Hindlimb muscle (tissue), 1 donor: ENCODE measurements at places on chromosomes 7 and 10.
A peak's percentile ranks its signal among the peaks of the same experiment; 100 is the strongest.

- no peak for DNase-seq
These were observed 75.8 kb downstream of the GNAI1 start for GRCh38 chr7:80210400-80210799.

- peak; percentile 33 for DNase-seq
These were observed 515 bp downstream of the RALA start for GRCh38 chr7:39623732-39624441.

- DNase-seq: no peak
These were observed 58.3 kb downstream of the VIPR2 start for GRCh38 chr7:159086301-159086925.

DNA sequence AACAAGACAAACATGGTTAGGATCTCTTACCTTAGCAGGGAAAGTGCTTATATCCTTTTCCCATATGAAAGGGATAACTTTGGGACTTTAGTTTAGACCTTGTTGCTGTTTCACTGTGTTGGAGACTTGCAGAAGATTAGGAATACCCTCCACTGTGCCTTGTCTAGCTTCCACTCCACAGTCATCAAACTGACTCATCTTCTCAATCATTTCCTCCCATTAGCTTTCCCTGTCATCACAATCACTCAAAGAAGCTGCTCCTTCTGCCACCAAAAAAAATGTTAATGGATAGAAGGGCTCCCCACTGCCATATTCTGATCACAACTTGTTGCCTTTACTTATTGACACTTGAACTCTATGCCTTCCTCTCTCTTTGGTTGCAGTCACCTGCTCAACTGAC, 16.8 kb downstream of the GNG11 start:
- DNase-seq: no peak

DNA sequence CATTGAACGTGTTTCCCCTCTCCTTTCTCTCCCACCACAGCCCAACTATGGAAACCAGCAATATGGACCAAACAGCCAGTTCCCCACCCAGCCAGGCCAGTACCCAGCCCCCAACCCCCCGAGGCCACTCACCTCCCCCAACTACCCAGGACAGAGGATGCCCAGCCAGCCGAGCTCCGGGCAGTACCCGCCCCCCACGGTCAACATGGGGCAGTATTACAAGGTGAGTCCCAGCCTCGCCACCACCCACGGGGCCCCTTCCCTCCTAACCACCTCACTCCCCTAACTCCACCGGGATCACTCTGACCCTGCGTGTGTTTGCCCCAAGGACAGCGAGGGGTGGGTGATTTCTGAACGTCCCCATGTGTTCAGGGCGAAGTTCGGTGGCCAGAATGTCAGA, 50.8 kb upstream of the PPIF start:
- no peak for DNase-seq

DNA sequence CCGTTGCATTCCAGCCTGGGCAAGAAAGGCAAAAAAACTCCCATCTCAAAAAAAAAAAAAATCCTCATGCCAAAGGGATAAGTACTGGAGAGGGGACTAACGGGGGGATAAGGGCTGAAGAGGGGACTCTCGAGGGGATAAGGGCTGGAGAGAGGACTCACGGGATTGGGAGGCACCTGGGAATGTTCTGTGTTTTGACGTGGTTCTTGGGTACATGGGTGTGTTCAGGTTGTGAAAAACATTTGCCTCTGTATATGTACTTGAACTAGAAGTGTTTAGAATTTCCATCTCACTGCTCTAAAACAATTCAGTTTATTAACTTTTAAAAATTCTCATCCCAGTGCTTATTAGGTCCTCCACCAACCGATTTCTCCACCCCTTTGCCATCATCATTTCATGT, 4.5 kb downstream of the FKBP6 start:
- no peak for DNase-seq

DNA sequence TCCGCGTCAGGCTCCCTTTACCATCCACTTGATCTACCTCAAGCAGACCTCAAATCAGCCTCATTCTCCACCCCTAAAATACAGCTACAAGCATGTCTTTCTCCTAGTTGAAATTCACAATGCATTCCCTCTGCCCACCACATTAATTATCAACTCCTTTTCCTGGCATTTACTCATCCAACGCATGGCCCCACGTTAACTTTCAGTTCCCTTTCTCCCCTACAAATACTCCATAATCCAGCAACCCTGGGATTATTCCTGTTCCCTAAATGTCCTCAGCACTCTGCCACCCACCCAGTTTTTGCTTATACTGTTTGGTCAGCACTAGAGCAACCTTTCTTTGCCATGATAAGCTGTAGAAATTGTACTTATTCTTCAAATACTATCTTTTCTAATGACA, 5.7 kb upstream of the VIM start:
- DNase-seq: no peak

DNA sequence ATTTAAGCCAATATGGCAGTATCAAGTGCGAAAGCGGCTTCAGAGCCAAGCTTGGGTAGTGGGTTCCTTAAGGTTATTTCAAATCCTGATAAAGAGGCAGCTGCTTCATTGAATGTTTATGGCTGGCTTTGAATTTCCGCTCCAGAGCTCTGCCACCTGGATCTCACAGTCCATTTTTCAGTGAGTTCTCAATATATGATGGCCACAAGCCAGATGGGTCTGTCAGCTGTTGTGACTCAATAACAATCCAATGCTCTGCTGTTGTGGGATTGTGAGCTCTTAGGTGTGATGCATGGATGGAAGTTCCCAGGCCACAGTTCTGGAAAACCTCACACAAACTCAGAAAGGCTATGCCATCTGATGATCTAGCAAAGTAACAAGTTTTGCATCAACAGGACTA, 743.8 kb upstream of the LRRN3 start:
- no peak for DNase-seq

DNA sequence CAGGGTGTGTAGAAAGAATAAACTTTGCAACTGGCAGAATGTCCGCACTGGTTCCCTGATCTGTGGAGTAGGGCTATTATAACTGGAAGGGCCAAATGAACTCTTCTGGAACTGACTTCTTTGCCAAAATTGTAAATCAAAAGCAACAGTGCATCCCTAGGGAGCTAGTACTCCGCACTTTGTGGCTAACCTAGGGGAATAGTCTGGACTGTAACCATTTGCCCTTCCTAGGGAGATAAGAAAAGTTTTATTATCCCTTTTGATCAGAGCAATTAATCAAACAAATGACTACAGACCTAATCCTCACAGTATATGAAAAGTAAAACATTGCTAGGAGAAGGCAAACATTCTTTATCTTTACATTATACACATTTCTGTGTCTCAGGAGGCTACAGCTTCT, 45.5 kb upstream of the STEAP1B start:
- DNase-seq: no peak

GRCh38 chr7:80362677-80363076, 149.2 kb downstream of the GNAT3 start:
- no peak for DNase-seq

DNA sequence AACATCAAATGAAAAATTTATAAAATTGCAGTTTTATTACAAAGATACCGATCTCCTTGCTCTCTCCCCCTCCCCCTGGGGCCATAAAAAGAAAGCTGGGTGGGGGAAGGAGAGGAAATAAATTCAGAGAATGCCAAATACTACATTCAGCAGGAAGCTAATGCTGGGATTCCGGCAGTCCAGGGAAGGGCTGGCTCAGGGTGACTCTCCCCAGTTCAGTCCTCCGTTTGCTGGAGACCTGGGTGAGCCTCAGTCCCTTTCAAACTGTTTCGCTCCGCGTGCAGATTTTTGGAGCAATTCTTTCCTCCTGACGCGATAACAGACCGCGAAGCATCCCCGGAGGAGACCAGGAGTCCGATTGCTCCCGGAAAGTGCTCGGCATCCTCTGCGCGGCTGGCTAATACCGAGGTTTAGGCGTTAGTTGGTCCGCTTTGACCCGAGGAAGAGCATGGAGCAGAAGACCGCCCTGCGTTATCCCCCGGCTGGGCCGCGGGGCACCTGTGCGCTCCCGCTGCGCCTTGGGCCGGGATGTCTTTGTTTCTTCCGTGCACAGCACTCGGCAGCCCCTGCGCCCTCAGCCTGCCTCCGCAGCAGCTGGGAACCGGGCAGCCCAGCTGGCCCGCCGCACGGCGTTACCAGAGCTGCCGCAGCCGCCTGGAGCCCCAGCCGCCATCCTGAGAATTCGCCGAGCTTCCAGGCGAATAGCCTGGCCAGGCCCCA, 3.9 kb upstream of the HOXA2 start:
- DNase-seq: no peak

DNA sequence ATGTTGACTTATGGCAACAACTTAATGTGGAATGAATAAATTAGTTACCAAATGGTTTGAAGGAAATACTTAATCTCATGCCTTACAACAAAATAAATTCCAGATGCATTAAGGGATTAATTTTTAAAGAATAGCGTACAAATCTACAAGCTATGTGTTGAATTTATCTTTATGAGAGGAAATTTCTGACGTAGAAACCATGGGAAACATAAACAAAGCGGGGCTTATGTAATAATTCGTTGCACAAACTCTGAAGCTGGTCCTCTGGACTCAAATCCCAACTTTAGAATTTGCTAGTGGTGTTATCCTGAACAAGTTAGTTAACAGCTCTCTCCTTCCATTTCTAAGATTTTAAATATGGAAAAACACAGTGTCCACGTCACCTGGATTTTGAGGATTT, 137.4 kb upstream of the CALCR start:
- DNase-seq: no peak

GRCh38 chr7:134792968-134793367, 13.5 kb downstream of the CALD1 start:
- DNase-seq: no peak

GRCh38 chr10:77084431-77085144, 553.0 kb downstream of the KCNMA1 start:
- DNase-seq: no peak

DNA sequence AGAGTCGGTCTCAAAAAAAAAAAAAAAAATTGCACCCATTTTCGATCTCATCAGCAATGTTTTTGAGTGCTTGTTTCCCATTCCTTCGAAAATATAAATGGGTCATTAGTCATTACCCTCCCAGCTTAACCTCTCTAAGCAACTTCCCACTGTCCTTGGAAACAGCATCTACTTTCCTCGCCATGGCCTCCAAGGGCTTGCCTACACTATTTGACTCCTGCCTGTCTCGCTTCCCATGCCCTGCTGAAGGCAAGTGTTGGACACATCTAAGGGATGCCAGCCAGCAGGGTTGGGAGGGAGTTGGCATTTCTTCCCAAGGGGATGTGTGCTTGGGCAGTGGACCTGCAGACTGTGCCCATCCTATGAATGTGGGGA, 12.7 kb upstream of the RHBDD2 start:
- DNase-seq: no peak
